WTC11 (cell line): ENCODE measurements at places on chromosomes 13 and 19. TPM values are rescaled to one million over a fixed set of nuclear protein-coding genes. Genes with fewer than 3 reads are reported as not detected.
A peak's percentile ranks its signal among the peaks of the same experiment; 100 is the strongest.

C1QTNF9B gene
- total RNA-seq: 0.20 to 0.30 TPM in 2 of 3 replicates, not detected in the other

GRCh38 chr13:29497137-29497654 lies 98.3 kb downstream of the SLC7A1 start:
- DNase-seq: no peak

DNA sequence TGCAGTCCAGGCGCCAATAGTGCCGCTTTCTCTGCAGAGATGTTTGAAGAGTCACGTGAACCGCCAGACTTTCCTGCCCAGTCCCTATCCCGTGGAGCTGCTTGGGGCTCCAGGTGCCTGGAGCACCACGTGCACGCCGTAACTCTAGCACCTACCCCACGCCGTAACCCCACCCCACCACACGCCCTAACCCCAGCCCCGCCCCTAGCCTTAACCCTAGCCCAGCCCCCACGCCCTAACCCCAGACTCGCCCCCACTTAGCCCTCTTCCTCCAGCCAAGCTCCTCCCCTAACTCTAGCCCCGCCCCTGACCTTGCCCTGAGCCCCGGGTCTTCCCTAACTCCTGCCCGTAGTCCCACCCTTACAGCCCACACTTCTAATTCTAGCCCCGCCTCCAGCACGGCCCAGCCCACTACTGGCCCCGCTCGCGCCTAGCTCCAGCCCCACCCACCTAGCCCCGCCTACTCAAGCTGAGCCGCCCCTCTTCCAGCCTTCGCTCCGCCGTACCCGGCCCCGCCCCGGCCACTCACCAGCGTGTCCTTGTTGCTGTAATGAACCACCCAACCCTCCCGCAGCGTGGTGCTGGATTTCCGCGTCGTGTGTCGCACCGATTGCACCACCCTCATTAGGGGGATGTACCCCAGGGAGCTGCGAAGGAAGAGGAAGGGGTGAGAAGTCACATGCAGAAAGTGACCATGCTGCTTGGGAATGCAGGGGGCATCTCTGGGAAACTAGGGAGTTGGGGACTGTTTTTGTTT lies 19.5 kb downstream of the PRKD2 start:
- peak; percentile 100 for DNase-seq

F2RL3 gene
- 0.11 to 0.14 TPM in 2 of 3 replicates, not detected in the other for total RNA-seq

- no peak for DNase-seq
Measured at GRCh38 chr19:19303411-19303810, 16.9 kb downstream of the SUGP1 start.

GRCh38 chr13:37090912-37091311 lies 14.6 kb downstream of the CSNK1A1L start:
- no peak for DNase-seq

- no peak for DNase-seq
Measured at GRCh38 chr19:42452590-42452989, 9.8 kb upstream of the CXCL17 start.

GRCh38 chr13:20717581-20718542 lies 14.4 kb downstream of the IL17D start:
- no peak for DNase-seq

LRRC4B gene
- total RNA-seq: 10.0 to 11.0 TPM (median 10.9 TPM) in 3 replicates

KLK15 gene
- not detected in 3 replicates for total RNA-seq

FPR1 gene
- 0.72 TPM in 1 of 3 replicates, not detected in the others for total RNA-seq

DNA sequence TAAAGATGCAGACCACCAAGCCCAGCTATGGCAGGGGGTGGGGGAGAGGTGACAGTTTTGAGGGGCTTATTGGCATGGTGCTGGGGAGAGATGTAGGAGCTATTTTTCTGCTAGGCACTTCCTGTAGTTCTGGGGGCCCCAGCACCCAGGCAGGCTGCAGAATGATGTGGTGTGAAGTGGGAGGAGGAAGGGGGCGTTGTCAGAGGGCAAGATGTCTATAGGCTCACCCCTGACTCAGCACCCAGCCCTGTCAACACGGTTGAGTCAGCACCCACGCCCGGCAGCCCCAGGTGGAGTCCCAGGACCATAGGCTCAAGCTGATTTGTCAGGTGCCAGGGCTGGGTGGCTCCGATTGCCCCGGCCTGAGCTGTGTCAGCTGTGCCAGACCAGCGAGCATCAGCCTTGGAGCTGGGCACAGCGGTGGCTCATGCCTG lies 5.8 kb downstream of the KLF2 start:
- no peak for DNase-seq

GRCh38 chr19:1361601-1362386 lies 21.9 kb upstream of the NDUFS7 start:
- no peak for DNase-seq

DNA sequence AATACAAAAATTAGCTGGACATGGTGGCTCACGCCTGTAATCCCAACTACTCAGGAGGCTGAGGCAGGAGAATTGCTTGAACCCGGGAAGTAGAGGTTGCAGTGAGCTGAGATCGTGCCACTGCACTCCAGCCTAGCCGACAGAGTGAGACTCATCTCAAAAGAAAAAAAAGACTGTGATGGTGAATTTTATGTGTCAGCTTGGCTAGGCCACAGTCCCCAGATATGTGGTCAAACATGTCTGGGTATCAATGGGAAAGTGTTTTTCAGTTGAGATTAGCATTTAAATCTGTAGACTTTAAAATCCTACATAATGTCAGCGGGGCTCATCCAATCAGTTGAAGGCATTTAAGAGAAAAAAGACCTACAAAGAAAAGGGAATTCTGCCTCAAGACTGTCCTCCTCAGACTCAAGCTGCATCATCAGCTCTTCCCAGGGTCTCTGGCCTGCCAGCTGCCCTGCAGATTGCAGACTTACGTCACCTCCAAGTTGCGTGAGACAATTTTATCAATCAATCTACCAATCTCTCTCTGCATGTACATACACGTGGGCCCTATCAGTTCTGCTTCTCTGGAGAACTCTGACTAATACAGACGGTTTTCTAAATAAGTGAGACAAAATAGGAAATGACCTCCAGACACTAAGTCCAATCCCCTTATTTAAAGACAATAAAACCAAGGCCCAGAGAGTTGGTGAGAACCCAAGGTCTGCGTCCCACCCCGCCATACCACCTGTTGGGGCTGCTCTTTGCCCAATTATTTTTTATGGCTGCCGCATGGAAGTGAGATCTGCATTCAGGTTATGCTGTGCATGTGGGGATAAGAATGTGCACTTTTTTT lies 99.2 kb downstream of the ABCC4 start:
- no peak for DNase-seq

RNF6 gene
- total RNA-seq: 15.7 to 17.4 TPM (median 16.2 TPM) in 3 replicates

NCAN gene
- 1.9 to 3.0 TPM (median 2.5 TPM) in 3 replicates for total RNA-seq

DNA sequence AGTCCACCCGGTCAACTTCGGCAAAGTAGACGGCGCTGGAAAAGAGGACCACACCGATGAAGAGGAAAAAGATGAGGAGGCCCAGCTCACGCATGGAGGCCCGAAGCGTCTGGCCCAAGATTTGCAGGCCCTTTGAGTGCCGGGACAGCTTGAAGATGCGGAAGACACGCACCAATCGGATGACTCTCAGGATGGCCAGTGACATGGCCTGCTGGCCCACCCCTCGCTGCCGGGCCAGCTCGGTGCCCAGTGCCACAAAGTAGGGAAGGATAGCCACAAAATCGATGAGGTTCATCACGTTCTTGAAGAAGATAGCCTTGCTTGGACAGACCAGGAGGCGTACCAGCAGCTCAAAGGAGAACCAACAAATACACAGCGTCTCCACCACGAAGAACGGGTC lies 2.1 kb downstream of the KCNA7 start:
- DNase-seq: no peak

GRCh38 chr13:97125810-97126738 lies 96.1 kb upstream of the MBNL2 start:
- DNase-seq: no peak

GRCh38 chr19:2047076-2047448 lies 4.0 kb downstream of the MKNK2 start:
- no peak for DNase-seq

DNA sequence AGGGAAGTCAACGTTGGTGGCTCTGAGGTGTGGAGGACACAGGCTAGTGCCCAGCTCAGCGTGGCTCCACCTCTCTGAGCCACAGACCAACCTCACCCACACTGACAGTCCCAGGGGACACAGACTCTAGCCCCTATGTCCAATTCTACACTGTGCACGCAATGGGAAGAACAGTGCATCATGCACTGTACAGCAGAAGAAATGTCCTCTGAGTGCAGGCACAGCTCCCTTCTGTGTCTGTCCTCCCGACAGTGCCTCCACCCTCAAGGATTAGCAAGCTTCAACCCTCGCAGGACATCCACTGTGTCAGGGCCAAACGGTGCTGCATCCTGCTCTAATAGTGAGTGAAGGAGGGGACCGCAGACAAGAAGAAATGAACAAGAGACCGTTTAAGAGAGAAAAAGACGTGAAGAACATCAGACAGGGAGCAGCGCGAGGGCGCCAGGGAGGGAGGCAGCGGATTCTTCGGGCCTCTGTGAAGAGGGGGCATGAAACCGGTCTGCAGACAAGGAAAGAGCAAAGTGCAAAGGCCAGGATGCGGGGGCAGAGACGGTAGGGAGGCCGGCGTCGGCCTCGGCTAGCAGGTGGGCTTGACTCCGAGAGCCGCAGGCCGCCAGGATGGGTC lies 681 bp downstream of the ZNF837 start:
- no peak for DNase-seq

DNA sequence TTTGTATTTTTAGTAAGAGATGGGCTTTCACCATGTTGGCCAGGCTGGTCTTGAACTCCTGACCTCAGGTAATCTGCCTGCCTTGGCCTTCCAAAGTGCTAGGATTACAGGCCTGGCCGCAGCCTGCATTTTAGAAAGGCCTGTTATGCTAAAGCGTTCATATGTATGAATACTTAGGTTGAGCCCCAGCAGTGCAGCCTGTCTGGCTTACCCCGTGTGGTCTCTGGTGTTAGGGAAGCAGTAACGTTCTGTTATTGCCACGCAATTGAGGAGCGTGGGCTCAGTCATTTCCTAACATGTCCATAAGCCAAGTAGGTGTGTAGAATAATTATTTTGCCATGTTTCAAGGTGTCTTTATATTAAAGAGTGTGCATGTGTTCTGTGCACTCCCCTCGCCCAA lies 14.3 kb downstream of the HNRNPM start:
- no peak for DNase-seq

DNA sequence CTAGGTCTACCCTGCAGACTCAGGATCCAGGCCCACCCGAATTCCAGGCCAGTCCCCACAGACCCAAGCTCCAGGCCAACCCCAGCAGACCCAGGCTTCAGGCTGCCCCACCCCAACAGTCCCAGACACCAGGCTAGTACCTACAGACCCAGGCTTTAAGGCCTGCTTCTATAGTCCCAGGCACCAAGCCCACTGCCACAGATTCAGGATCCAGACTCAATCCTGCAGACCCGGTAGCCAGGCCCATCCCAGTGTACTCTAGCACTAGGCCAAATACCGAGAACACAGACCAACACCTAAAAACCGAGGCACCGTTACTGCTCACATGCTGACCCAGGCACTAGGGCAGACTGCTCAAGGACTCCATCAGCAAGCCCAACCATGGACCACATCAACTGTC lies 862.3 kb downstream of the UQCRFS1 start:
- DNase-seq: no peak

DNA sequence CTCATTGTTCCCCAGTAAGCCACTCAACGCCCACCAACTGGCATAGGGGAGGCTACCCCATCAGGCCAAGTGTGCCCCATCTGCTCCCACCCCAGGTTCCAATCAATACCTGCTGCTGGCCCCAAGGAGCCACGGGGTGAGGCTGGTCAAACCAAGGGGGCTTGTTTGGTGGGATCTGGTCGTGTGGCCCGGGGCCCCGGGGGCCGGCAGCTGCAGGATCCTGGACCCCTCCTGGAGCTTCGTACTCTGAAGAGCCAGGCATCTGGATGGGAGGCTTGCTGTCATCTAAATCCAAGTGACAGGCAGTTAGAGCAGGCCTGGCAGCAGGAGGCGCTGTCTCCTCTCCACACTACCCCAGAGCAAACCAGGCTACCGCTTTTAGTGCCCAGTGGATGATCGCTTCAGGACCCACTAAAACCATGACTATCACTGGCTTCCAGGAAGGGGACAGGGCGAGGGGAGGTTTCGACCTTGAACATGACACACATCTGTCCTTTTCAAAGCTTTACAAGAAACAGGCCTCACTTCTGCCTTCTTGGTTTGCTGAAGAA lies 14.2 kb downstream of the CHERP start:
- peak; percentile 59 for DNase-seq

ITGBL1 gene
- 0.09 to 0.22 TPM (median 0.11 TPM) in 3 replicates for total RNA-seq

DNA sequence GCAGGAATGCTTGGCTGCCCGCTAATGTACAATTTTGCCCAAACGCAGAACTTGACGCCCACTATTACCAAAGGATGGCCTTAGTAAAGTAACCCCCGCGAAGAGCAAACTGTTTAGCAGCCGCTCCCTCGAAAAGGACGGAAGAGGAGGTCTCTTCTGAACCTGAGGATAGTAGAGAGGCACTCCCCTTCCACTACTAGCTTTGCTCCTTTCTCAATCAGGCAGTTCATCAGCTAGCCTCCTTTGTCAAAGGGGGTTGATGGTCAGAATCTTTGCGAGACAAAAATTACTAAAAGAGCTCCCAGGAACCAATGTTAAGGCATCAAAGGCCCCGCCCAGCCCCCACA lies 534 bp downstream of the CAB39L start:
- DNase-seq: no peak

CEACAM21 gene
- 0.35 to 0.55 TPM in 2 of 3 replicates, not detected in the other for total RNA-seq

GRCh38 chr19:30326393-30326710 lies 45.8 kb upstream of the ZNF536 start:
- no peak for DNase-seq

DCT gene
- not detected in 3 replicates for total RNA-seq

DNA sequence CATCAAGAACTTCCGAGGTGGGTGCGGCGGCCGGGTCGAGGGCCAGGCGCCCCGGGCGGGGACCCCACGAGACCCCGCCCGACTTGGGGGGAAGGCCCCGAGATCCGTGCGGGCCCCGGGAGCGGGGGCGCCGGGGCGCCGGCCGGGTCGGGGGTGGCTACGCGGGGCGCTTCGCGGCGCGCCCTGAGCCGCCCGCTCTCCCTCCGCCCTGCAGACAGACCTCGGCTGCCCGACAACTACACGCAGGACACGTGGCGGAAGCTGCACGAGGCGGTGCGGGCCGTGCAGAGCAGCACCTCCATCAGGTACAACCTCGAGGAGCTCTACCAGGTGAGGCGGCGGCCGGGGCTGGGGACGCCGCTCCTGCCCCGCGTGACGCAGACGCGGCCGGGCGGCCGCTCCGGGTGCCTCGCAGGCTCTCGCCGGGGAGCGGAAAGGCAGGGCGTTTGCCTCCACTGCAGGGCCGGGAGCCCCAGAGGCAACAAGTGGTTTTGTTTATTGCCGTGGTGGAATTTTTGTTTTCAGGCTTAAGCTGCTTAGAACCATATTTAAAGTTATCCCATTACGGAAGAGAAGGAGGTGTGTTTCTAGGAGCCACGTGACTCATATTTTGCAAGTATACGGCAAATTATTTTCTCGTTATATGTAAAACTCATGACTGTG lies 477 bp downstream of the CUL4A start:
- DNase-seq: peak; percentile 68

- DNase-seq: peak; percentile 24
Measured at GRCh38 chr13:73171926-73172325, 113.1 kb downstream of the KLF5 start.

- no peak for DNase-seq
Measured at GRCh38 chr13:49184621-49185020, 35.5 kb upstream of the MLNR start.
